Muscle of back (tissue), 13 donors: ENCODE measurements at places on chromosomes 7 and 10.
A peak's percentile ranks its signal among the peaks of the same experiment; 100 is the strongest.

- DNase-seq: no peak
These were observed 142.1 kb upstream of the PDE1C start for GRCh38 chr7:32212321-32212720.

DNA sequence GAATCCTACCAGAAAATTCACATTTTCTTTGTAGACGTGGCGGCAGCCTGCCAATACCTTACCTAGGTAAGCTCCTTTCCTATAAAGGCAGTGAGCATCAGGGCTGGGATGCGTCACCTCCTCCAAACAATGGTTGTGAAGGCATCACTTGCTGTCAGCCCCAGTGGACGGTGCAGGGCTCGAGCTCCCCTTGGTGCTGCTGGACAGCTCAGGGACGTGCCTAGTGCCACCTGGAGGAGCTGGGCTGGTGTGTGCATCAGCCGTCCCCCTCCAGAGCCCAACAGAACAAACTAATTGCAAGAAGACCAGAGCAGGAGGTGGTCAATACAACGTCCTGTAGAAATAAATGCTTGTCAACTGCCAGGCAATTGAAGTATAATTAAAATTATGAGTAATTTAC lies 517.5 kb upstream of the FOXK1 start:
- DNase-seq: no peak

- DNase-seq: no peak
These were observed 152.9 kb downstream of the NRF1 start for GRCh38 chr7:129764247-129765084.

DNA sequence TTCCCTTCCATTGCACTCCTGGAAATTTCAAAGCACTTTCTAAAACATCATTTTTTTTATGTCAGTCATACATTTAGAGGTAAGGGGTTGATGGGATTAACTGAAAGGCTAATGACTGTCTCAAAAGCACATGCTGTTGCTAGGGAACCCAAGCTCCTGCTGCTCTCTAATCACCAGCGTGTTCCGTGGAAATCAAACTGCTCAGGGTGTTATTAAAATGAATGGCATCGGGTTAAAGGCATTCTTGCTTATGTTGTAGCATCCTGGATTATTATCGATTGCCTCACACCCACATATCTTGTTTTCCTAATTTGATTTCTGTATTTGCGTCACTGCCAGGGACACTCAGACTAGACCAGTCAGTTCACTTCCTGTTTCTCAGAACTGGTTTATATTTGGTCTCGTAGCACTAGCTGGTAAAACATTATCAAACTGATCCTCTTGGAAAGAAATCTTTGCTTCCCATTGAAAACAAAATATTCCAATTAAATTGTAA lies 216.5 kb upstream of the MKLN1 start:
- no peak for DNase-seq

- no peak for DNase-seq
These were observed 32.4 kb downstream of the BLNK start for GRCh38 chr10:96238646-96239623.

- no peak for DNase-seq
These were observed 372.9 kb downstream of the GALNT17 start for GRCh38 chr7:71504697-71505441.

GRCh38 chr7:83799333-83799732 lies 150.4 kb upstream of the SEMA3E start:
- DNase-seq: no peak

DNA sequence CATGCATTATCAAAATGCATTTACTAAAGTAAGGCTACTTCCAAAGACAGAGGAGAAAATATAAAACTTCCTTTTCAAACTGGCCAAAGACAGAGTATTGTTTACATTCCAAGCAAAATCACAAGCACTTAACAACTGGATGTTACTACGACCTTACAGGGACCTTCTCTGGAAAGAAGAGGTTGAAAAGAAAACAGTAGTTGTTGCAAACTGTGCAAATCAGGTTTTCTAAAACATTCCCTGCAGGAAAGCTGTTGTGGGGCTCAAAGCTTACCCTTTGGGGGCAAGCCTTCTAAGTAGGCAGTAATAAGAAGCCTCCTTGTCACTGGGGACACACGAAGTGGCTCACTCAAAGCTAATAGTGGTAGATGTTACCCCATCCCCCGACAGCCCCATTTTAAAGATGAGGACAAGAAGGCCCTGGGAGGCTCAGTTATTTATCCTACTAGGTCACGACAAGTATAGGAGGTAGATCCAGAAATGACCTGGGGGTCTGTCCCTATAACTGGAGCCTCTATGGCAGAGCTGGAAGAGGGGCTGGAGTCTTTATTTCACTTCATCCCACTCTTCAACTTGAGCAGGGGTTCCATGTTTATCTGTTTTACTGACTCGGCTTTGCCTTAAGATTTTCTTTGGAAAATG lies 46.6 kb downstream of the ATXN7L1 start:
- no peak for DNase-seq

DNA sequence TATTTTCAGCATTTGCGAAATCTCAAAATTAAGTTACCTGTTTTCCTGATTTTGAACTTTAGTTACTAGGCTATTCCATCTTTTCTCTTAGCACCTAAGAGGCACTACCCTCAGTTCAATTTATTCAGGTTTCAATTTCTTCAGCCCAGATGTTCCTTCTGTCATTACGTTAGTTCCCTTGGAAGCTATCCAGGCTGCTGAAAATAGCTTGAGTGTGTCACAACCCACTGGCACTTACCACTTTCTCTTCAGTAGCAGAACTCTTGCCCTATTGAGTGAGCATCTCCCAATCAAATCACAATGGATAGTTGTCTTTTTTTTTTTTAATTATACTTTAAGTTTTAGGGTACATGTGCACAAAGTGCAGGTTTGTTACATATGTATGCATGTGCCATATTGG lies 332.7 kb upstream of the LRGUK start:
- no peak for DNase-seq

DNA sequence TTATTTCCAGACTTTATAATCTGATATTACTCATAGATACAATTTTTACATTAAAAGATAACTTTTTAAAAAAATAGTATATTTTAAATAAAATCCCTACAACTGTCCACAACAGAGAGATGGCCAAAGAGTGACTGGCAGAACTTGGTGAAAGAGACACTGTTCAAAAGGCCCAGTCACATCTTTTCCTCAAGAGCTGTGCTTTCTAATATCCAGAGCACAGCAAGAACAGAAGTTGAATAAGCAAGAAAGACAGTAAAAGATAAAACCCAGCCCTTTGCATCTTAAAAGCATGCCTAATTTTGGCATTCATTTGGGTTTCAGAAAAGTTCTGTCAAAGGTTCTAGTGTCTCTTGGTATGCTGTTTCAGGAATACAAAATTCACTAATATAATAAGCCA lies 6.9 kb downstream of the WASL start:
- DNase-seq: no peak

GRCh38 chr10:124125305-124126116 lies 32.1 kb upstream of the CHST15 start:
- no peak for DNase-seq

DNA sequence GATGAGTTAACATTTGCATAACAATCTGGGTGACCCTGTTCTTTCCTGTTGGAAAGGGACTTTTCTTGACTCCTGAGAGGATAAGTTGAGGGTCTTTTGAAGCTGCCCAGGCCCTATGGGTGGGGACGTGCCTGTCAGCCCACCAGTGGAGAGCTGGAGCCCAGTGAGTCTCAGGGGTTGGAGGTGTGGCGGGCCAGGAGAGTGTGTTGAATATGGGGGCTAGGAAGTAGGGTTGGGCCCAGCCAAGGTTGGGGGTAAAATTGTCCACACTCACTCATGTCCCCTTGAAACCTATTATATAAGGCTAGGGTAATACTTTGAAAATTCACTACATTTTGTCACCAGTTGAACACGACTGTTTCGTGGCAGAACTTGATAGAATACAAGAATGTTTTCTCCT lies 17.9 kb upstream of the KAT6B start:
- no peak for DNase-seq

GRCh38 chr10:88693392-88694020 lies 12.5 kb upstream of the LIPK start:
- no peak for DNase-seq

DNA sequence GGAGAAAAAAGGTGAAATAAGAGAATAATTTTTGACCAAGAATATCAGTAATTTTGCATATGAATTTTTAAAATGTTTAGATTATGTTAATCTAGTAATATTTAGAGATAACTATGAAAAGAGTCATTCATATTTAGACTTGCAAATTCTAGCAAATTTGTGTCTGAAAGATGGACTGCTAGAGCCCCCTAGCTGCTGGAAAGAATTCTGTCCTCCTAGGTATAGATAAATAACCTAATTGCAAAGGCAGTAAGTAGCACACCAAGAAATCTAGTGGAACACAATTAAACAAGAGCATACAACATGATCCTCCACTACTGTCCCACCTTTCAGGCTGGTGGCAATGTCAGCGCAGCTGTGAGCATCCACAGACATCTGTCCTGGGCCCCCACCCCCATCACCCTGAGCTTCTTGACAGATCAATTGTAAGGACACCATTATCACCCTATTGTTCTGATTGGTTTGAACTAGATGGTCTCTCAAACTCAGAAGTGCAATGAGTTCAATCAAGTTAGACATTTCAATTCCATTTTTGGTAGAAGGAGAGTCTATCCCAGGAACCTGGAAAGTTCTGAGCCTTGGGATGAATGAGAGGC lies 15.0 kb upstream of the GFRA1 start:
- peak; percentile 63 for DNase-seq

GRCh38 chr7:6420680-6421079 lies 27.1 kb downstream of the DAGLB start:
- DNase-seq: no peak

DNA sequence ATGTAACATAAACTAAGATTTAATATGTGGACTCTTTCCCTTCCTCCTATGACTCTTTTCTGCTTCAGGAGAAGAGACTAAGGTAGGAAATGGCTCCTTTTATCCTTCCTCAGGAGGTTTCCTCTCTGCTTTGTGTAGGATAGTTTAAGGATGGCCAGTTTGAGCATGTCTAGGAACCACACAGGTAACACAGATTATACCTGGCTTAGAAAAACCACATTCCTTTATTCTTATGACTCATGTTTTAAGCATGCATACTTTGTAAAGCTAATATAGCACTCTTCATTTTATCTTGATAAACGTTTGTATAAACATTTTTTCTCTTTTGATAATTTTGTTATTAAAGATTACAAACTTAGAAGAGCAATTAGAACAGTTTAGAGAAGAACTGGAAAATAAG lies 57.8 kb downstream of the CYP51A1 start:
- no peak for DNase-seq

GRCh38 chr10:114615600-114616007 lies 42.5 kb downstream of the ABLIM1 start:
- DNase-seq: no peak

GRCh38 chr7:98168181-98168903 lies 42.9 kb upstream of the BHLHA15 start:
- peak; percentile 21 for DNase-seq

DNA sequence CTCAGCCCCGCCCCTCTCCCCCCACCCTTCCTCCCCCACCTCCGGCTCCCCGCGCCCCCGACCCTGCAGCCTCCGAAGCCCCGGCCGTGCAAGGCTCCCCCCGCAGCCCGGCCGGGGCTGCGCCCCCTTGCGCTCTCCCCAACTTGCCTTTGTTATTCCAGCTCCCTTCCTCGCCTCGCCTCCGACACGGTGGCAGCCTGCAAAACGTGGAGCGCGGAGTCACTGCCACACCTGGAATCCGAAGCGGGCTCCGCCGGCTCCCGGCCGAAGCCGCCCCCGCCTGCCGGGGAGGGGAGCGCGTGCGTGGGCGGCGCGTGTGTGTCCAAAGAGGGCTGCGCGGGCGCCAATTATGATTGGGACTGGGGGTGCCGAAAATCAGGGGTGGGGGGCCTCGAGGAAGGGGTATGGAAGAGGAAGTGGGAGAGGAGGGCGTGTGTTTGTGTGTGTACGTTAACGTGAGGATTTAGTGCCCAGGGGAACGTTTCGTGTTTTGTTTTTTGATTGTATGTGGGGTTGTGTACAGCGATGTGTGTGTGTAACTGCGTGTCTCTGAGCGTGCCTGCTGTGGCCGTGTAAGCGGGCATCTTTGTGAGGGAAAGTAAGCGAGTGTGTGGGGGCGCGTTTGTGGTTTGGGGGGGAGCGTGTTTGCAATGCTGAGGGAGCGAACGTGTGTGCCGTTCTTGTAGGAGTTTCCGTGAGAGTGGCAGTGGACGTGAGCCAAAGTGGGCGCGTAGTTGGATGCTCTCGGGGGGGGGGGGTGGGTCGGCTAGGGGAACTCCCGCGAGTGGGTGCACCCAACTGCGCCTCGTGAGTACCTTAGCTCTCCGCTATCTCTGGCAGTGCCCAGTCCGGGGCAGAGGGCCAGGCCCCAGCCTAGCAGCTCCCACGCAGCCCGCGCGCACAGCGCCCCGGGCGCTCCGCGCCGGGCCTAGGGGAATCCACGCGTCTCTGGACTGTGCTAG lies 1.2 kb upstream of the ZMIZ1 start:
- peak; percentile 96 for DNase-seq

DNA sequence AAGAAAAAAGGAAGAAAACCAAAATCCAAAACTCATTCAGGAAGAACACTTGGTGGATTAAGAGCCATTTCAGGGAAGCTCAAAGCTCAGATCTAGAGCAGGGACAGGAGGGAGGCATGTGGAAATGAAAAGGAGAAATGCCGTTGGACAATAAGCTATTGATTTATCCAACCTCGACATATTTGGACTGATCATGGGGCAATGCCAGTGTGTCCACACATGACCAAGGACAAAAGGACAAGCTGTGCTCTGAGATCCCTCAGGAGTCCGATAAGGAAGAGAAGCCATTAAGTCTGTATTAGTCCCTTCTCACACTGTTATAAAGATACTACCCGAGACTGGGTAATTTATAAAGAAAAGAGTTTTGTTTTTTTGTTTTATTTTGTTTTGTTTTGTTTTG lies 684.0 kb upstream of the CELF2 start:
- no peak for DNase-seq

DNA sequence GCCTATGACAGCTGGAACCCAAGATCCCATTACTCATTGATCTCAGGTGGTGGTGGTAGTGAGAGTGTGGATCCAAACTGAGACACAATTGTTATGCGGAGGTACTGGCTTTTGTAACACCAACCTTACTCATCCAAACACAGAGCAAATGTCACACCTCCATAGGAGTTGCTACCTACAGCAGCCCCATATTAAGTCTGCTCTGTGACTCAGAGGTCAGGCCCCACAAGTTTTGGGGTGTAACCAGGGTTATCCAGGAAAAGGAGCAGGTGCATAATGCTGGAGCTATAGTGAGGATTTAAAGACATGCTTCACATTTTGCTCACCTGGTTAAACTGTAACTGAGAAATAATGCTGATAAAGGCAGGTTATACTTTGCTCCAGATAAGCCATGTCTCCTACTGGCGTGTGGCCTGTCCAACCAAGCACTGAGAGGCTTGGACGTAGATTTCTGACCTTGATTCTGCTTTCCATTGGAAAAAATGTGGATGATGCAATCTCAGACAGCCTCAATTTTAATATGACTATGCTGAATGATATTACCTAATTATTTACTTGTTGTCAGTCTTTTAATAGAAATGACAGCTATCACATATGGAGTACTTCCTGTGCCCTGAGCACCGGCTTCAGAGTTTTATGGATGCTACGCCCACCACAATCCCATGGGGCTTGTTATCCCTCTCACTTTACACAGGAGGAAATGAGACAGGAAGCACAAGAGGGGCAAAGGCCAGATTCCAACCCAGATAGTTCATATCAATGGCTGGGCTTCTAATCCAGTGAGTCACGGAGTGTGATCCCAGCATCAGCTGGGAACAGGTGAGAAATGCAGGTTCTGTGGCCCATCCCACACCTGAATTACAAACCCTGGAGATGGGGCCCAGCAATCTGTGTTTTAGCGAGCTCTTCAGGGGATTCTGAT lies 181.3 kb downstream of the CHN2 start:
- DNase-seq: no peak

GRCh38 chr7:95586951-95587301 lies 9.4 kb downstream of the PDK4 start:
- DNase-seq: no peak
